Urinary bladder (tissue), 4 donors: ENCODE measurements at places on chromosomes 1 and 21. TPM values are rescaled to one million over a fixed set of nuclear protein-coding genes. Genes with fewer than 3 reads are reported as not detected.

- DNase-seq, result no peak
Observed at GRCh38 chr1:22688466-22688865, 22.2 kb upstream of the EPHB2 start.

CD2 gene
- polyA plus RNA-seq, result 2.3 TPM

- DNase-seq, result no peak
Observed at GRCh38 chr21:38500073-38500472, 1.8 kb upstream of the ERG start.

GRCh38 chr1:89125240-89125912, 538 bp downstream of the GBP2 start:
- no peak for DNase-seq

OR2M3 gene
- polyA plus RNA-seq, result not detected

DNA sequence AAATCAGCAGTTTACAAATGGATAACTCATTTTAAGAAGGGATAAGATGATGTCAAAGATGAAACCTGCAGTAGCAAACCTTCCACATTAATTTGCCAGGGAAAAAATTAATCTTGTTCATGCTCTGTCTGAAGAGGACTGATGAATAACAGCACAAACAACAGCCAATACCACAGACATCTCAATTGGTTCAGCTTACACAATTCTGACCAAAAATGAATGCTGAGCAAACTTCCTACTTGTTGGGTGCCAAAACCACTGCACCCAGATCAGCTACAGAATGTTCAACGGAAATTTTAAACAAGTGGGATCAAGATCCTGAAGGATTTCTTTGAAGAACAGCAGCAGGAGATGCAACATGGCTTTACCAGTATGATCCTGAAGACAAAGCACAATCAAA, 98.3 kb downstream of the COQ8A start:
- no peak for DNase-seq

ZNF678 gene
- polyA plus RNA-seq, result 4.1 TPM

DNA sequence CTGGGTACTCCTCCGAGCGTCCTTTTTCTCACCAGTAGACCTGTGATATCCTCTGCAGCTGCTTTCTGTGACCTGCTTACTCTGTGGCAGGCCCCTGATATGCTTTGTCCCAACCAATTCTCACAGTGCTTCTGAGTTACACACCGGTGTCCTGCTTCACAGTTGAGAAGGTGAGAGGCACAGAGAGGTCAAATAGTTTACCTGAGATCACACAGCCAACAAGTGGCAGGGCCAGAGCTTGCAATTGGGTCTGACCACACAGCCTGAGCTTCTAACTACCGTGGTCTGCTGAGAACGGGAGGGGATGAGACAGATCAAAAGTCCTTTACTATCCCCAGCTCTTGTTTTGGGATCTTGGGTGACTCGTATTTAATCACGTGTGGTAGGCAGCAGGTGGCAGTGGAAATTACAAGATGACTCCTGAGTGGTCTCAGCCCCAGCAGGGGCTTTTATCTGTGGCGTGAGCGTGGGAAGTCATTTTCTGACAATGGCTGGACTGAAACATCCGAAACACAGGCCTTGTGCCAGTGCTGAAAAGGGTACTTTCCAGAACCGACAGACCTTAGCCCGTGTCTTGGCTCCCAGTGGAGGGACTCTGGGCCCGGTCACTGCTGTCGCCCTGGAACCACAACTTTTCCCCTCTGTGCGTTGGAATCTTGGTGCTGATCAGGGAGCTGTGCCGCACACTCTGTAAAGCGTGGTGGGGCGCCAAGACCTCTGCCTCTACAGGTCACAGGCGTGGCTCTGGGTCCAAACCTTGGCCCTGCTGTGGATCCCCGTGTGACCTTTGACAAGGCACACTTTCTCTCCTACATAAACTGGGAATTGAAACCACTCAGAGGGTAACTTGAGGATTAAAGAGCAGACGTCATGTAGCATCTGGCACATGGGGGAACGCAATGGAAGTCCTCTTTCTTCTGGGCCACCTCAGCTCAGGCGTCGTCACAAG, 11.9 kb downstream of the THEMIS2 start:
- no peak for DNase-seq

GRCh38 chr21:41759214-41759840, 7.5 kb downstream of the RIPK4 start:
- DNase-seq, result no peak

DNA sequence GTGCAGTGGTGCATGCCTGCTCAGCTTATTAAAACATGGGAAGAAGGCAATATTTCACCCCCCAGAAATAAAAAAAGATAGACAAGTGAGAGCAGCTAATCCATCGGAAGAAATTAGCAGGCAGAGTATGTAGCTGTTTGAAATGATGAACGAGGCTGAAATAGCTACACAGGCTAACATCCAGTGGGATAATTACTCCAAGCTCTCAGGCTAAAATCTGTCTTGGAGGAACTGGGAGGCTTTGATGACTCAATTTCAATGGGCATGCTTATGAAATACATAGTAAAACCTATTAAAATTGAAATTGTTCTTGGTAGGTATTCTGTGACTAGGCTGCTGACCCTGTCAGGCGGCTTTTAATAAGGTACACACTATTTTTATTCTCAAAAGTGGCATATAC, 84.1 kb upstream of the RRP15 start:
- no peak for DNase-seq

TMEM52 gene
- 1.0 TPM for polyA plus RNA-seq

DHRS3 gene
- 62.1 TPM for polyA plus RNA-seq
